ENCODE measurements at places on chromosomes 7 and 10.

DNA sequence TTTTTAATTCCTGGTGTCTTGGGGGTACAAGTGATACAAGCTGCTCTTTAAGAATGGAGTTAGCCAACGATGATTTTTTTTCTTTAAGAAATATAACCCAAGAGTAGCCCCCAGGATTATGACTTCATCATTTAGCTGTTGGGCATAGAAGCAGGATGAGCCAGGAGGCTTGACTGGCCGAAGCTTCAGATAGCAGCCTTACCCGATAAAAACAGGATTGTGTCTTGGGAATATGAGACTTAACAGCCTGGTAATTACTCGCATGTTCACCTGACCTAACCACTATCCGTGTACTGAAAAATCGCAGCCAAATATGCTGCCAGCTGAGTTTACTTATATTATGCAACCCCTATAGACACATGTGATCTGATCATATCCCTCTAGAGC, 346.0 kb upstream of the BMPER start:
- DNase-seq, result no peak

- DNase-seq, result no peak
These were observed 110.4 kb downstream of the RBM20 start for GRCh38 chr10:110754375-110755105.

DNA sequence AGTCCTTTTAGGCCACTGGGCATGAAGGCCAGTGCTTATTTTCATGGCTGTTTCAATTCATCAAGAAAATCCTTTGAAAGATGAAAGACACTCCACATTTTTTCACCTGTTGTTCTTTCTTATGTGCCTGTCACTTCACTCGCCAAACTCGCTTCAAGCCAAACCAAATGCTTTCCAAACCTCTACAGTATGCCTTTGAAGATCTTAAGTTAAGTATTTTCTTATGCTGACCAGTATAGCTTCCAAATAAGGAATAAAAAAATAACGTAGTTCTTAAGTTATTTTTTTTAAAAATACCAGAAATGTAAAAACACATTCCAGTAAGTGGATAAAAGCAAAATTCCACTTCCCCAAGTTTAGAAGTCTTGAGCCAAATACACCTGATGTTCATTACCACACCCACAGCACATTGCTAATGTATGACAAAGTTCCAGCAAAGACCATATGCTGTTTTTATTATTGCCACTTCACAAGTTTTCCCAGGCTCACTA, 186.1 kb downstream of the MTERF1 start:
- no peak for DNase-seq

DNA sequence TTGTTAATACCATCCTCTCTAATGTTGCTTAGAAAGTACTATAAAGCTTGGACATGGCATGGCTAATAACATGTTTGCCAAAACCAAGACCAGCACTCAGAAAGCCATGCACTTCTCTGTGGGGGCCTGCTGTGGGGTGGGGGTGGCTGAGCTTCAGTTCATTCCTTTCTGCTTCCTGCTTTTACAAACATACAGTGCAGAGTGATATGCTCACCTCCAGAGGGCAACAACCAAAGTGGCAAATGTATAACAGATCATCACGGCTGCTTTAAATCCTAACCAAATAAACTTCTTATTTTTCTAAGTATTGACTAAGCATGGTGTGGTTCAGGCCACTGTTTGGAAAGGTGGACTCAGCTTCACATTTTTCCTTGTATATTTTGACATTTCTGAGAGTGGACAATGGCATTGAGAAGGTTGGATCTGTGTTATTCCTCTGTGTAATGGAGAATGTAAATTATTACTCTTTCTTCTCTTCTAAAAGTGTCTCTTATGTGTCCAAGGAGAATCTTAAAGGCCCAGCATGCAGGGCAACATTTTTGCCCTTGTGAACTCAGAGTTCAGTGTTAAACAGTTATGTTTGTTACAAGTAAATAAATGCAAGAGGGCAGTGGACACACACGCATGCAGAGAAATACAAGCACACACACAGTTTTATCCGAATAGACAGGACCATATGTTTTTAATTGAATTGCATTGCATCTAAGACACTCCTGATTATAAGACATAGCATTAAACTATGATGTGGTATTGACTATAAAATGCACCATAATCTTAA, 186.1 kb downstream of the HERPUD2 start:
- no peak for DNase-seq

DNA sequence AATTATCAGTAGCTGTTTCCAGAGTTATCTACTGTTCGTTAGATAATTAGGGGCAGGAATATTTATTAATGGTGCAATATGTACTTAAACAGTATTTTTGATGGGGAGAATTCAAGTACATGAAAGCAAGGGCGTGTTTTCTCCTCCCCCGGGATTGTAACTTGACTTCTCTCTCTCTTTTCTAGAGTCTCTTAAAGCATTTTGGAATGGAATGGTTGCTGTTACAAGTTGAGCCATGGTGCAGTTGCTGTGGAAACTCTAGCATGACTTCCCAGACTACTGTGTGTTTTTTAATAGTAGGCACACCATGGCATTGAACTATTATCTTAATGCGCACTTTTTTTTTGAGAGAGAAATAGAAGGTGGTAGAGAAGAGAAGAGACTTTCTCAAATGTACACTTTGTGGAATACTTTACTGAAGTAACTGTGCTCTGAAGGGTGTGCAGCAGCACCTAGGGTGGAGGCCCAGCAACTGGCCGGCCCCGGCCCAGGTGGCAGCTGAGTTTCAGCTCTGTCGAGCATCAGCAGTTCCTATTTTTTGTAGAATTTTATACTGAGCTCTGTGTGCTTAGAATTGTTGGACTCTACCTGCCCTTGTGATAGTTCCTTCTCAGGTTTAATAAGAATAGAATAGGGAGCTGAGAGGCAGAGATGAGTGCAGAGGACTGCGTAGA, 64.4 kb downstream of the CCNY start:
- DNase-seq, result no peak

GRCh38 chr10:56469482-56469881, 108.4 kb upstream of the ZWINT start:
- no peak for DNase-seq

- no peak for DNase-seq
These were observed 9.2 kb downstream of the CPA2 start for GRCh38 chr7:130275826-130276297.

GRCh38 chr7:39413636-39414223, 152.5 kb upstream of the YAE1 start:
- DNase-seq, result no peak

DNA sequence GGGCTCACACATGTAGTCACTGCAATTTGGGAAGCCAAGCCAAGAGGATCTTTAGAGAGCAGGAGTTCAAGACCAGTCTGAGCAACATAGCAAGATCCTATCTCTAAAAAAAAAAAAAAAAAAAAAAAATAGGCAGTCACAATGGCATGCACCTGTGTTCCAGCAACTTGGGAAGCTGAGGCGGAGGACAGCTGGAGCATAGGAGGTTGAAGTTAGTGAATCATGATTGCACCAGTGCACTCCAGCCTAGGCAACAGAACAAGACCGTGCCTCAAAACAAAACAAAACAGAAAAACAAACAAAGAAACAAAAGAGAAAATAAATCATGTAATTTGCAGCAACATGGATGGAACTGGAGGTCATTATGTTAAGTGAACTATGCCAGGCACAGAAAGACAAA, 33.6 kb upstream of the BICC1 start:
- DNase-seq, result no peak

GRCh38 chr7:140022582-140023211, 40.1 kb downstream of the PARP12 start:
- DNase-seq, result no peak

- DNase-seq, result no peak
These were observed 24.2 kb downstream of the ZNF25 start for GRCh38 chr10:37952043-37952755.

- DNase-seq, result peak; percentile 61
These were observed 357.2 kb downstream of the LRMDA start for GRCh38 chr10:75788394-75789205.

- DNase-seq, result peak; percentile 11
These were observed 41.5 kb upstream of the SMIM30 start for GRCh38 chr7:113159746-113160339.

DNA sequence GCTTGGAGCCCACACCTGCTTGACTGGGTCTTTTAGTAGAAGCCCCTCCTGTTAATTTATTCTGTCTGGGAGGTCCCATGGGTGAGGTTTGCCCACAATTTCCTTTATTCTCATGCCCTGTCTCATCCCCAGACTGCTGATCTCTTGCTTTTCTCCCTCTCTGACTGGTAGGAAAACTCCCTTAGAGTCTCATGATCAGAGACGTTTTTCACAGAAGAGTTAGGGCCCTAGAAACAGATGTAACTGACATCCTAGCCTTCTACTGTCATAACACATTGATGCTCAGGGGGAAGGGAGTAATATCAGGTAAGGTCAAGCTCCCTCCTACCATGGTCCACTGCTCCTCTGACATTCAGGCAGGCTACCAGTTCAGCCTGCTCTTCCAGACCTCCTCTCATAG, 43.7 kb upstream of the WASL start:
- DNase-seq, result no peak

DNA sequence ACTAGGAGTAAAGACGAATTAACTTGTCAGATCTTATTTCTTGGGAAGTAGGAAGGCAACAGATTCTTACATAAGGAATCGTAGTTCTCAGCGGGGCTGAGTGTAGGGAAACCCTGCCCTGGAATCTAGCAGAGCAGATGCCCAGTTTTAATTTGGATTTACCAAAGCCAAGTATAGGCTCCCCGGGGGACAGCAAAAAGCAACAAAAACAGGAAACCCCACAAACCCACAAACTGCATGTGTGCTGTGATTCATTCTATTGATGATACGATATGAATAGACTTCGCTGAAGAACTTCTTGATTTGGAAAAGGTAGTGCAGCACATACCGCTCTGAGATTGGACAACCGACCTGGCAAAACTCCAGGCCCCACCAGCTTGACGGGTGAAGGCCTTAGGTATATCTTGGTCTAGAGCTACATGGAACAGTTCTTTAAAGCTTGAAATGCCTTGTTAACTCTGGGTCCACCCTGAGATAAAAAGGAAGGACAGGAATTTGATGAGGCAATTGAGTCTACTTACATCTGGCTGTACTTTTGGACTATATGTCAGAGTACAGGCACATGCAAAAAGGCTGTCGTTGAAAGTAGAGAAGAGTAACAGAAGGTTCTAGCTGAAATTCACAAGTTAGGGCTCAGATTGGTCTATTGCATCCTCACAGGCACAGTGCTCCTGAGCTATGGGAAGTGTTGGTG, 49.1 kb downstream of the STRA8 start:
- no peak for DNase-seq

- DNase-seq, result no peak
These were observed 65.5 kb downstream of the C10orf143 start for GRCh38 chr10:130045091-130045652.

GRCh38 chr7:131586759-131587158, 30.3 kb upstream of the PODXL start:
- DNase-seq, result no peak

DNA sequence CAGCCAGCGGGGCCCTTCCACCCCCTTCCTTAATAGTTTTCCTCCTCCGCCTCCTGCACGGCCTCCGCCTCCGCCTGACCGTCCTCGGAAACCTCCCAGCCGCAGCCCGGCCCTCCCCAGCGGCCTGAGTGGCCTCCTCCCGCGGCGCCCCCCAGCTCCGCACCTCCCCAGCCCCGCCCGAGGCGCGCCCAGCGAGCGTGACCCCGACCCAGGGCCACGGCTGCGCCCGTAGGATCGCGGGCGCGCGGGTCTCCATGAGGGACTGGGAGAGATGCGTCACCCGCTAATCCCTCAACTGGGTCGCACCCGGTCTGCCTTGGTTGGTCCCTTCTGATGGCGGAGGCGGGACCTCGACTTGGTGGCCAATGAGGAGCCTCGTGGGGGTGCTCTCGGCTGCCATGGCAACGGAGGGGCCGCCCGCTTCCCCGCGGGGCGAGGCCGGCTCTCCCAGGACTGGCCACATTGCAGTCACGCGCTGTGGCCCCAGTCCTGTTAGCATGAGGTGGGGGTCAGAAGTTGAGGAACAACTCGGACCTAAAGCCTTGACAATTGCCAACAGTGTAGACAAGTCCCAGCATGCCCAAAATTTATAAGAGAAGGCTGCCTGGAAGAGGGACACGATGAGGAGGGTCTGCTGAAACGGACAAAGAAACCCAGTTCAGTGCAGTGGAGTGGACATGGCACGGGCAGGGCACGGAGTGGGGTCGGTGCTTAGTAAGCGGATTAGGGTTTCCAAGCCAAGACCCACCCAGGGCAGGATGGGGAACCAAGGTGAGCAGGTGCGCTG, 24.3 kb downstream of the DDIT4 start:
- DNase-seq, result peak; percentile 98

- no peak for DNase-seq
These were observed 5.0 kb downstream of the ACTR1A start for GRCh38 chr10:102497545-102497944.

DNA sequence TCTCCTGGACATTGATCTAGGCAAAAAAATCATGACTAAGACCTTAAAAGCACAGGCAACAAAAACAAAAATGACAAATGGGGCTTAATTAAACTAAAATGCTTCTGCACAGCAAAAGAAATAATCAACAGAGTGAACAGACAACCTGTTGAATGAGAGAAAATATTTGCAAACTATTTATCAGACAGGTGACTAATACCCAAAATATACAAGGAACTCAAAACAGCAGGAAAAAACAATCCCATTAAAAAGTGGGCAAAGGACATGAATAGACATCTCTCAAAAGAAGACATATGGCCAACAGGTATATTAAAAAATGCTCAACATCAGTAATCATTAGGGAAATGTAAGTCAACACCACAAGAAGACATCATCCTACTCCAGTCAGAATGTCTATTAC, 166.8 kb downstream of the MTERF1 start:
- DNase-seq, result no peak

DNA sequence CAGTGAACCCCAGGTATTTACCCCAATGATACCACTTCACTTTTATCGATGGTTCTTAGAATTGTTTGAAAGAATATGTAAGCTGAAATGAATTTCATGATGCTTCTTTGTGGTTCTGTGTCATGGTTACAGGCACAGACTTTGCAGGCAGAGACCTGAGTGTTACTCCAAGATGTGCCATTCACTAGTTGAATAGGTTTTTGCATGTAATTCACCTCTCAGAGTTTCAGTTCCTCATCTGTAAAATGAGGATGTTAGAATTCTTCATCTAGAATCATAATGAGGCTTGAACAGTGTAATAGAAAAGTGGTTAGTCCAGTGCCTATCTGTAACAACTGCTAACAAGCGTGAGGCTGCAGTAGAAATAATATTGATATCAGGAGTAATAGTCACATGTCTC, 54.6 kb downstream of the VSTM2A start:
- DNase-seq, result no peak

- DNase-seq, result no peak
These were observed 801.9 kb downstream of the ANKRD7 start for GRCh38 chr7:119026391-119026790.
